ENCODE measurements at places on chromosomes 5 and 9.

GRCh38 chr5:134606726-134607125, 25.9 kb downstream of the SAR1B start:
- DNase-seq = no peak

GRCh38 chr5:124701016-124701415, 45.4 kb downstream of the ZNF608 start:
- DNase-seq = peak; percentile 10

GRCh38 chr5:113250341-113250953, 184.3 kb downstream of the TSSK1B start:
- DNase-seq = no peak

GRCh38 chr9:120755810-120756434, 37.3 kb downstream of the FBXW2 start:
- DNase-seq = peak; percentile 2

DNA sequence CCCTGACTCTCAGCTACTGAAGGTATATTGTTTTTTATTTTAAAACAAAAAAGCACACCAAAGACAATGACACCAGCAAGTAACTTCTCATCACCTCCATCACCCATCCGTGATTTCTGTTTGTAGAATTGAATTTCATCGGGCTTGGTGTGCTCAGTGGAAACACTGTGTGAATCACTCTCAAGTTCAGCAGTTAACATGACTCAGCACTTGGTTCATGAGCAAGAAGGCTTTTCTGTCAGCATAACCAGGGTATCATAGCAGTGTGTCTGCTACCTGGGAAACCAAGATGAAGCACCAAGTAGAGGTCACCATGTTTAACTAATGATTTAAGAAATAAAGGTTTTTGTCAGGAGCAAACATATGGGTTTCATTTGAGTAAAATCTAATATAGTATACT, 123.7 kb downstream of the INSYN2B start:
- no peak for DNase-seq

DNA sequence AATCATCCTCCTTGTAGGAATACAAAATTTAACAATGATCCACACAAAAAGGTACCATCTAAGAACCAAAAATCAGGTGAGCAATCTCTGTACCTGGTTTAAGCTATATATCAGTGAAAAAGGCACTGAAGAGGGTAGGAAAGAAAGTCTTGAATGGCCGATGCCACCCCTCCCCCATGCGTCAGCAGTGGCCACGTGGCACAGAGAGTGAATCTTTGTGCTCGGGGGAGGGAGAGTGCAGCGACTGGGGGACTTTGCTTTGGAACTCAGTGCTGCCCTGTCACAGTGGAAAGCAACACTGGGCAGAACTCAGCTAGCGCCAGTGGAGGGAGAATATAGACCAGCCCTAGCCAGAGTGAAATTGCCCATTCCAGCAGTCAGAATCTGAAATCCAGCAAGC, 28.3 kb upstream of the PDE4D start:
- DNase-seq = no peak

- no peak for DNase-seq
These were observed 24.4 kb downstream of the CAMK4 start for GRCh38 chr5:111248571-111248970.

DNA sequence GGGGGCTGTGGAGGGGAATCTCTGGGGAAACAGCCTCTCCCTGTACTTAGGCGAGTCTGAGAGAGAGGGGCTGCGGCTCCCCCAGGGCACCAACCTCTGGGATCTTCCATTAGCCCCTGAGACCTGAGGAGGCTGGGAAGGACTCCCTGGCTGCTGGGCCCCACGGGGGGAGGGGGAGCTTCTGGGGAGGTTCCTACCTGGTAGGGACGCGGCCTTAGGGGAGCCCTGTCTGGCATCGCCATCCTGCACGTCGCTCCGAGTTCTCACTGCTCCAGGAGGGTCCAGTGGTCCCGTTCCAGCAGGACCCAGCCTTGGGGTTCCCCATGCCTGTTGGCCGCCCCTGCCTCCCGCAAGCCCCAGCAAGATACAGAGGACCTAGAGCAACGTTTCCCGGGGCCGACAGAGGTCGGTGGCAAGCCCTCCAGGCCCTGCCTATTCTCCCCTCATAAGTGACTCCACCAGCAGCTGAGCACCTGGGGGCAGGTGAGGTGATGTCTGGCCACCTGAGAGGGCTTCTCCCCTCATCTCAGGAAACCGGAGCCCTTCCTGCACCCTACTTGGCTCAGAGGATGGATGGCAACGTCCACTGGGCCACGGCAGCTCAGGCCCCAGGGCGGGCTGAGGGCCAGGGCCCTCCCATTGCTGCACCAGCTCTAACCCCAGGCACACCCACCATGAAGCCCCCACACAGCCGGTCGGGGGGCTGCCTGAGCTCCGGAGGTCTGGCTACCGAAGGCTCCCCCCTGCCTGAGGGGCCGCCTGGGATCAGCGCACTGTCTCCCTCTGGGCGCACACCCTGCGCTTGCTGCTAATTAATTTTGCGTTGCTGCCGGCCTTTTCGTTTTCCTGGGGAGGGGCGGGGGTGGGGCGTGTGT, 22.5 kb downstream of the TPPP start:
- DNase-seq = no peak

- no peak for DNase-seq
These were observed 461.4 kb downstream of the ZNF608 start for GRCh38 chr5:124285071-124285470.

- DNase-seq = no peak
These were observed 2.7 kb downstream of the RASGRF2 start for GRCh38 chr5:80962630-80963520.

DNA sequence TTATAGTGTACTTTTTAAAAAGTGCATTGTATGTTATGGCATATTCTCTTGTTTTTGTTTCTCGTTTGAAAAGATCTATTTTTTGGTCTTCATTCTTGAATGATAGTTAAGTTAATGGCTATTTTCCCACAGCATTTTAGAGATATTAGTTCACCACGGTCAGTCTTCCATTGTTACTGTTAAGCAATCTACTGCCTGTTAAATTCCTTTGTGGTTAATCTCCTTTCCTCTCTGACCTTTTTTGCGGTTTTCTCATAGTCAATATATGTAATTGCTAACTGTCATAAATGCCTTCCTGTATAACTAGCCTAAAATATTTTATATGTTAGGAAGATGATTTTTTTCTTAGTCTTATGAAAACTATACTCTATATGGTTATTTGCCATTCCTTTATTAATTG, 250.8 kb upstream of the FBXL7 start:
- no peak for DNase-seq

DNA sequence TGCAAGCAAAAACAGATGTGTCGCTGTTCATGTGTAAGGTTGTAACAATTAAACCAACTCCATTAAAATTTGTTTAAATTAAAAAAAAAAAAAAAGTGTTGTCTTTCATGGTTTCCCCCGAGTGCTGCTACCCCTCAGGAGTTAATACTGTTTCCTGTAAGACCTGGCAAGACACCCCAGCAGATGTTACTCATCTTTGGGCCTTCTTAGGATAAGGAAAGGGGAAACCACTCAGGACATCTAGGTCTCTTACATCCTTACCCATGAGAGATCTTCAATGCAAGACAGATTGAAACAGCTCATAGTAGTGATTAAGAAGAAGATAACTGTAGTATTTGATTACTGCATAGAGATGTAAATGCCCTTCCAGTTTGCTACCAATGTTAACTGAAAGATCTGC, 33.5 kb upstream of the F2R start:
- no peak for DNase-seq

DNA sequence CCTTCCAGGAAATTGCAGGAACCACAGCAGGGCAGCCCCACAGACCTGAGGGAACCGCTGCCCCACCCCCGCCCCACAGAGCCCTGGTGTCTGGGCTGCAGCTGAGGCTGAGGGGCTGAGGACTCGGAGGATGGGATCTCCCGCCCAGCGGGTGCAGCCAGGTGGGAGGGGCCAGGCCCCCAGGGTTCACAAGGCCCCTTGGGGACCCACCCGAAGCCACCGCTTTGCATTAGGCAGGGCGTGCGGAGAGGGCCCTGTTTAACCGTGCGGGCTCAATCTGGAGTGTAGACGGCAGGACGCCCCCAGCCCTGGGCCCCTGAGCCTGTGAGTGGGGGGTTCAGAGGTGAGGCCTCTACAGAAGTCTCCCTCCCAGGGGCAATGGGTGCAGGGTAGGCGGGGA, 10.8 kb downstream of the NOTCH1 start:
- DNase-seq = no peak

GRCh38 chr5:14268738-14269137, 125.6 kb downstream of the TRIO start:
- no peak for DNase-seq

GRCh38 chr5:44361342-44362001, 27.7 kb downstream of the FGF10 start:
- DNase-seq = no peak

- DNase-seq = no peak
These were observed 282.3 kb downstream of the TMEM167A start for GRCh38 chr5:82794876-82795275.

DNA sequence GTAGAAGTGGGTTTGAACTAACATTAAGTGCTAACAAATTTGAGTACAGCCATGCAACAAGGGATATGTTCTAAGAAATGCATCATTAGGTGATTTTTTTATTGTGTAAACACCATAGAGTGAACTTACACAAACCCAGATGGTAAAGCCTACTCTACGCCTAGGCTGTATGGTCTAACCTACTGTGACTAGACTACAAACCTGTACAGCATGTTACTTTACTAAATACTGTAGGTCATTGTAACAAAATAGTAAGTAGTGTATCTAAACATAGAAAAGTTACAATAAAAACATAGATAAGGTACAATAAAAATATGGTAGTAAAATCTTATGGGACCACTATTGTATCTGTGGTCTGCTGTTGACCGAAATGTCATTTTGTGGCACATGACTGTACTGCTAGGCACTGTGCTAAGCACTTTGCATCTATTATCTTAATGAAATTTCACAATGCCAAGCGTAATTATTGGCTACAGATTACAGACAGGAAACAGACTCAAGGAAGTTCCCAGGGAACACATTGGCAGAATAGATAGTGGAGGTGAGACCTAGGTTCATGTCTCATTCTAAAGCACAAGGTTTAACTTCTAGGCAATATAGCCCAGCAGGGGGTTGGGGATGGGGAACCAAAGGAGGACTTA, 62.7 kb downstream of the ATP10B start:
- DNase-seq = no peak

- no peak for DNase-seq
These were observed 211.7 kb upstream of the ELL2 start for GRCh38 chr5:96173366-96173765.

DNA sequence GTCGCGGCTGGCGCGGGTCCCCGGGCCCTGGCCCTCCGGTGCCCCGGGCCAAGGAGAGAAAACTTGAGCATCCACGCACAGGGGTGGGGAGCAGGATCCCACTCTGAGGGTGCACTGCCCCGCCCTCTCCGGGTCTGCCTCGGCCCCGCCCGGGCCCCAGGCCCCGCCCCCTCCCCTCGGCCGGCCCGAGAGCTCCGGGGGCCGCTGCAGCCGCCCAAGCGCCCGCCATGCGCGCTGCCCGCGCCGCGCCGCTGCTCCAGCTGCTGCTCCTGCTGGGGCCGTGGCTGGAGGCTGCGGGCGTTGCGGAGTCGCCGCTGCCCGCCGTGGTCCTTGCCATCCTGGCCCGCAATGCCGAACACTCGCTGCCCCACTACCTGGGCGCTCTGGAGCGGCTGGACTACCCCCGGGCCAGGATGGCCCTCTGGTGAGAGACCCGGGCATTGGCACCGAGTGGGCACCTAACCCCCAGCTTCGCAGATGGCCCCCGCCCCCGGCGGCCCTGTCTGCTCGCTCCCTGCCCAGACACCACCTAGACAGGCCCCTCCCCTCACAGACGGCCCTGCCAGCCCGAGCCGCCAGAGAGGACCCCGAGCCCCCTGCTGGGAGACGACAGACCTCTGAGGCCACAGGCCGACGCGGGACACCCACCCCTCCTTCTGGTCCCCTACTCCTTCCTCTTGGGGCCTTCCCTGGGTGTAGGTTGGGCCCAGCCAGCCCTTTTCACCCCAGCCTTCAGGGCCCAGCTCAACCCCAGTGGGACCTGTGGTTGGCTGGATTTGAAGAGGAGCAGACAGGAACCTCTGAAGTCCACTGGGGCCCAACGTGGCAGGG, at the start of gene CERCAM:
CERCAM (plus strand) TSS at position 207 of the 831 bp plus-strand sequence; CDS start at position 228, 21 bp downstream.
- DNase-seq = no peak

DNA sequence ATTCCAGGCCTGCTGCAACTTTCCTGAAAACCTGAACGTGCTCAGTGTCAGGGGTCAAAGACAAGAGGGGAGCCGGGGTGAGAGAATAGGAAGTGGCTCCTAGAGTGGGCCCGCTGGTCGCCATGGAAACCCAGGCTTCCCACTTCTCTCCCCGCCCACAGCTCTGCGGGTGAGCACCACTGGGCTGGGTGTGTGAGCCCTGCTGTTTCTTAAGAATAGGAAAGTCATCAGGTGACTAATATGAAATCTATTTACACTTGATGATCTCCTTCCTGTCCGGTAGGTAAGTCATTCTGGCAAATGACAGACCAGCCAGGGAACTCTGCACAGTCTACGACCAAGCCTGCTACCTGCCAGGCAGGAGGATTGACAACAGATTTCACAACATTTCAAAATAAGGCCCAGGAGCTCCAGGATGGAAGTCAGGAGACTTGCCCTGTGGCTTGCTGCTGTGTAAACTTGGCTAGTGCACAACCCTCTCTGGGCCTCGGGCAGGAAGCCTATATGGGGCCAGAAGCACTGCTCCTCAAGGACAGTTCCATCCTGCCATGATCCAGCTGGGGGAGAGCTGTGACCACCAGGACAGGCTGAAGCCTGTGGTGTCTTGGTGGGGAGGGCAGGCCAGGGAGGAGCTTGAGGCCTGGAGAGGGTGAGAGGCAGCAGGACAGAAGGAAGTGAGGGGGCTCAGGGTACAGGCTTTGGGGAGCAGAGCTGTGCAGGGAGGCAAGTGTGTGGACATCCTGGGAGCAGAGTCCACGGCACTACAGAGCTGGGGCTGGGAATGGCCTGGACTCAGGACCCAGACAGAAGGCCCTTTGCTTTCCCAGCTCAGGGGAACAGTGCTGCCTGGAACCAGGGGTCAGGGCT, 60.6 kb downstream of the SHB start:
- DNase-seq = no peak

DNA sequence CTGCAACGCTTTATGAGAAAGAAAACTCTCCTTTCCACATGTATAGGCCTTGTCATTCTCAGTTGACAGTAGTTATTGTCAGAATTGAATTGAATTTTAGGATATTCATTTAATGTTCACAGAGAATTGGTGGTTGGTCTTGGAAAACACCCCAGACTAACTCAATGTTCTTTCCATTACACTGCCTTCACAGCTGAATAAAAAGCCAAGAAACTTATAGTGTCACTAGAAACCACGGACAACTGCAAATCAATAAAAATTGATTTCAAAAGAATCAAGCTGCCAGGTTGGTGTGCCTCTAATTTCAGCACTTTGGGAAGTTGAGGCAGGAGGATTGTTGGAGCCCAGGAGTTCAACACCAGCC, 38.9 kb upstream of the IQGAP2 start:
- DNase-seq = no peak

DNA sequence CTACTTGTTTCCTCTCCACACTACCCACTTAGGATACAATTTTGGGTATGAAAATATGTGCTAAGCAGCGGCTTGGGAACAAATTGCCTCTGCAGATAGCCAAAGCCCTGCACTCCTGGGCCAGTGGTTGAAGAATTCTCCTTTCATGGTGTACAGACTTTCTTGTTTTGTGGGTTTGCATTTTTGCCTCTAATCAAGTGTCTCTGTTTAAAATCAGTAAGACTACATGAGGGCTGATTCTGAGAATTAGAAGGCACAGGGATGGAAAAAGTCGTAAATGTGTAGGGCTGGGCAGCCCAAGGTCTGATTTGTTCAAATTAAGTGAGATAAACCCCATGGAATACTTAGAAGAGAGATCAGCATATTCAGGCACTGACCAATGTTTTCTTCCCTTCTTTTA, 103.7 kb upstream of the CD180 start:
- DNase-seq = no peak
